ENCODE measurements at places on chromosomes 5 and 9.

GRCh38 chr5:147972076-147972840, 65.9 kb upstream of the C5orf46 start:
- DNase-seq = no peak

DNA sequence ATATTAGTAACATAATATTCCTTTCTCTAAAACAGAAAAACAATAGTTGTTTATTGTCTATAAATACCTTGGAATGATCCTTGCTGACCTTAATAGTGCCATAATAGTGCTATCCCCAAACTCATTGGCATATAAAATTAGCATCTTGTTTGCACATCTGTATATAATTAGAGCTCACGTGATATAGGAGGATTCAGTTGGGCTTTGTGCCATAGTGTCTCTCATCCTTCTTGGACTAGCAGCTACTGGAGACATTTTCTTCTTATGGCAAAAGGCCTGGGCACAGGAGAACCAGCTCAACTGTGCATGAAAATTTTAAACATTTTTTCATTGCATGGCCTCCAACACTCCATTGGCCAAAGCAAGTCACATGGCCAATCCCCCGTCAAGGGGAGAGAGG, 342.5 kb downstream of the SPATA31D1 start:
- no peak for DNase-seq

DNA sequence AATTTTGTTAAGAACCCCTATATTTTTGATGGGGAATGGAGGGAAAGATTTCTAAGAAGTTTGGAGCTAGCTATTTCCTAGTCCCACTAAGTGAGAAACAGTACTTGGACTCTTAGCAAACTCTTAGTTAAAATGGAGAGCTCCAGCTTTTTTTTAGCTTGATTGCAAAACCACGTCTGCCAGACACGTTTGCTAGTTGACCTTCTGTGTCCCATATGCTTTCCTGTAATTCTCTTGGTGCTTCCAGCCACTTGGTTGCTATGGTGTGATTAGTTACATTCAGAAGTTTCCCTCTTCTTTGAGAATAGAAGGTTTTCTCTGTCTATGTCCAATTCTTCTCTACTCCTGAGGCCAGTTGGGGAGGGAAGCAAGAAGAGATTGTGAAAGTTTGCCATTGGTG, 417.0 kb upstream of the TLE4 start:
- no peak for DNase-seq

DNA sequence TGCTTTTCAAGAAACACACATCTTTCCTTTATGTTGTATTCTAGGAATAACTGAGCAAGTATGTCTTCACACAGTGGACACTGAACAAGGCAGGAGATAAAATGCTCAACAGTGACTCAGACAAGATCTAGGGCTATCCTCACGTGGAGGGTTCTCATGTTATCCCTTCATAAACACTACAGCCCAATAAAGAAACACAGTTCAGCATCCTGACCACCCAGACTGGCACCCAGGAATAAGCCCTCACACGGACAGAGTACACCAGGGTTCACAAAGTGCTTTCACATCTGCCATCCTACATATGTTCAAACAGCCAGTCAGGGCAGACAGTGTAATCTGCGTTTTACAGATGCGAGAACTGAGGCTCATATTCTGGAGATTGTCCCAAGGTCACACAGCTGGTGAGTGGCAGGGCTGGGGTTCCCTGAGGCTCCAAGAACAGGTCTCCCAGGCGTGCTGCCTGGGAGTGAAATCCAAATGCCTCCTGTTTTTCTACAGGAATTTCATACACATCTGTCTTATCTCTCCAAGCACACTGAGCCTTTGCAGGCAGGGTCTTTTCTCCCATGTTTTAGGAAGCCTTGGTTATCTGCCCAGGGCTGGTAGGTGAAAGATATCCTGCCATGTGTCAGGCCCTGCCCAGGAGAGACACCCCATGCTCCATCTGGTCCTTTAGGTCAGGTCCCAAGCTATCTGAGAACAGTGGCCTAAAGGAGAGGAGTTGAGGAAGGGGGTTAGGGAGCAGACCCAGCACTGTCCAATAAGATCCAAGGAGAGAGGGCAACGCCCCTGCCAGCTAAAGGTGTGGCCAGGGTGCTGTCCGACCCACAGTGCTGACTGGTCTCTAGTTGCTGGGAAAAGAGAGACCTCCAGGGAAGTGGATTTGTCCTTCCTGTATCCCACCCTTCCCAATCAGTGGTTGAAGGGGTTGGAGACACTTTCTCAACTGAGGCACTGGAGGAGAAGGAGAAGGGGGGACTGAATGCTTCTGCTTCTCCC, 47.9 kb upstream of the XPA start:
- DNase-seq = no peak

- no peak for DNase-seq
These were observed 342.4 kb upstream of the GRIA1 start for GRCh38 chr5:153147891-153148623.

All from stimulated activated CD4-positive, alpha-beta T cell treated with anti-CD3 and anti-CD28 coated beads, Interleukin-15, amount 100 ng/mL, for 1 hour (primary cell).